ENCODE measurements at places on chromosomes 5 and 9.

DNA sequence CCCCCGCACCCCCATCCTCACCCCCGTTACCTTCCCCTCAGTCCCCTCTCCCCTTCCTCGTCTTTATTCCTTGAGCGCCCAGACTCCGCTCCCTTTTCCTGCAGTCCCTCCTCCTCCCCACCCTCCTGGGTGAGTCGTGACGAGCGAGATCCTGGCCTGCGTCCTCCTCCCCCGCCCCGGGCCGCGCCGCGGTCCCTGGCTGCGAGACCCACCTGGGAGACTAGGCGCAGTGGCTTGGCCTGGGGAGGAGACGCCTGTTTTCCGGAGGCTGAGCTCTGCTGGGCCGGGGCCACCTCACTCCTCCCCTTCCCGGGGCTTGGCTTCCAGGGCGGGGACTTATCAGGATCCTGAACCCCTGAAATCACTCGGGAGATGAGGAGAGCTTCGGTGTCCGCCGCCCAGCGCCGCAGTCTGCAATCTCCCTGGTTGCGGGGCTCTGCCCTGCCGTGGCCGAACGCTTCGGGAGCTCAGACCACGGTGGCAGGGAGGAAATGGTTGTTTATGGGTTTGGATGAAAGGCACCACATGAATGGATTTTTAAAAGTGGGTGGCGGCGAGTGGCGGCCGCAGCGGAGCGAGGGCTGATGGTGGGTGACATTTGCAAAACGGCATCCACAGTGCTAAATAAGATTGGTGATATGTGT is 984 bp downstream of the STXBP1 start:
- peak; percentile 46 for DNase-seq

DNA sequence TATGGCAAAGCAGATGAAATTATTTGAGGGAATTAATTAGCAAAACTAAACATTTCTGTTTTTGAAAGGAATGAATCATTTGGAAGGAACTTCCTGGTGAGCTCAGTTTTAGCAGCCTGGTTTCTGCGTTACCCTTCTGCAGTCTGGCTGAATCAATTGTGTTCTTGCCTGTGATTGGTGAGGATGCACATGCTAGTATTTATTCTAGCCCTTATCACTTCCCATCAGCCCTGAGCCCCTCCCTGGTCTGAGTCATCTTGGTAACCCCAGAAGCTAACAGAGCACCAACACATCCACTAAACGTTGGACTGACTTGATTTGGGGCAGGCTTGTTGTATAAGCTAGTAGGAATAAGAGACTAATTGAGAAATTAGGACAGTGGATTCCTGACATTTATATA is 6.6 kb downstream of the TJP2 start:
- peak; percentile 49 for DNase-seq

- DNase-seq, result no peak
Measured at GRCh38 chr5:7886849-7887475, 18.0 kb downstream of the MTRR start.

DNA sequence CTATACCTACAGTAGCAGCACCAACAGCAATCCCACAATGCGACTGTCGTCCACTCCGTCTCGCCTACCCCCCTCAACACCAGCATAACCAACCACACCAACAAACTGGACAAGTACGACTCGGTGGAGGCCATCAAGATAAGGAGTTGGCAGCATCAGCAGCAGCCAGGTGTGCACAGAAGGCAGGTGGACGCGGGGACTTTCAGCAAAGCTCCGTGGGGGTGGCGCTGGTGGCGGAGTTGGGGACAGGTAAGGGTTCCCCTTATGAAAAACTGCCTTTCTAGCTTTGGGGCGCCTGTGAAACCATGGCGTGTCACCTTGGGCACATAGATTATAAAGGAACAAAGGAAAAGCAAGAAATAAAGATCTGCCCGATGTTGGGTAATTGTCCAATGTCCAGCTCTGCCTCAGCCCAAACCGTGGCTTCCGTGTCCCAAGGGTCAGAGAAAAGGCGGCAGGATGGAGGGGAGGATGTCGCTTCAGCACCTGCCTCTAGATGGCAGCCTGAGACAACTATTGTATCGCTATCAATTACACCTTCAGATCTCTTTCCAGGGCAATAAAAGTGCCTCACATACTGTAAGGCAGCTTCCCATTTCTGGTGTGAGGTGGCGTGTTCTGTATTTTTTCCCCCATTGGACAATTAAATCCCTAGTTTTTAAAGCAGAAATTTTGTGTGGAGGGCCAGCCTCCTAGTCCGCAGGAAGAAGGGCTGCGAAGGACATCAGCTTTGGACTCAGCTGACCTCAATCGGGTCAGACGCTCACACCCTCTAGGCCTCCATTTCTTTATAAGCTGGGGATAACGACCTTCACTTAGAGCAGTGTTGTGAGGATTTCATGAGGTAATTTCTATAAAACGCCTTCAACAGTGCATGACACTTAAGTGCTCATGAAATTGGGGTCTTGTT is 58.8 kb downstream of the MTRR start:
- DNase-seq, result peak; percentile 38

DNA sequence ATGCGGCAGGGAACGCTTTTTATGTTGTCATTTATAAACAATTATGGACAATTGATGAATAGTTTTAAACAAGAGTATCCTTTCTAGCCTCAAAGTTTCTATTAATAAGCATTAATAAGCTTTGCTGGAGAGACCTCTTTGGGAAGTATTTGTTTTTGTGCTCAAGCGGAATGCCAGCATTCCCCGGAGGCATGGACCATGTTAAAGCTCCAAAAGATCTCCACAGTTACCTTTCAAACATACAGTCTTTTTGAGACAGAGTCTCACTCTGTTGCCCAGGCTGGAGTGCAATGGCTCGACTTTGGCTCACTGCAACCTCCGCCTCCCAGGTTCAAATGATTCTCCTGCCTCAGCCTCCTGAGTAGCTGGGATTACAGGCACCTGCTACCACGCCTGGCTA is 9.6 kb downstream of the MSANTD3 start:
- DNase-seq, result no peak

GRCh38 chr9:70580606-70581195 is 166.2 kb upstream of the KLF9 start:
- DNase-seq, result no peak

DNA sequence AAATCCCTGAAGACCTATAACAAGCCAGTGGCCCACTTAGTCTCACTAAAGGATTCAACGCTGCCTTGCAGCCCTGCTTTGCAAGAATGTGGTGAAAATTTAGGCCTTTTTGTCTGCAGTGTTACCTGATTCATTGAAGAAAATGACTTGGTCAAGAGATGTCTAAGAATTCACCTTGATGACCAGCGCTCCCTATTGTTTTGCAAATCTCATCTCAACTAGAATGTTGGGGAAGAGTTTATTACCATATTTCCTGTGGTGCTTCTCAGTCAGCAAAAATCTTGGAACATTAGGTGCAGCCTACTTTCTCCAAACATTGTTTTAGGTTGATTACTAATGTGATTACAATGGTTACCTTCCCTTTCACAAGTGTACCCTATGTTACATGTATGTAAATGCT is 53.5 kb downstream of the PLK2 start:
- DNase-seq, result no peak

DNA sequence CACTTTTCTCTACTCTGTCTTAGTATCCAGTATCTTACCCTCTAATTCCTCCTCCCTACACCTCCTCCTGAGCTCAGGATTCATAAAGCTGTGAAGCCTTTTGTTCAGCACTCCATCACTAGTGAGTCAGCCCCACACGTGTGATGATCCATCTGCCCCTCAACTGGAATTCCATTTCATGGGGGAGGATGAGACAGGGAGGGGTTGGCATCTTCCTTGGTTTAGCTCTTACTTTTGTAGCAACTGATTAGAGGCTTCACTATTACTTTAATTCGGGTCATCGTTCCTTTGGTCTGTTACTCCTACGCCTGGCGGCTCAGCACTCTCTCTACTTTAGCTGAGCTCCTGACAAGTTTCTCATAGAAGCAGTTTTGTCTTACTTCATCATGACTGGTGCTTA is 11.8 kb downstream of the BTNL8 start:
- DNase-seq, result no peak

DNA sequence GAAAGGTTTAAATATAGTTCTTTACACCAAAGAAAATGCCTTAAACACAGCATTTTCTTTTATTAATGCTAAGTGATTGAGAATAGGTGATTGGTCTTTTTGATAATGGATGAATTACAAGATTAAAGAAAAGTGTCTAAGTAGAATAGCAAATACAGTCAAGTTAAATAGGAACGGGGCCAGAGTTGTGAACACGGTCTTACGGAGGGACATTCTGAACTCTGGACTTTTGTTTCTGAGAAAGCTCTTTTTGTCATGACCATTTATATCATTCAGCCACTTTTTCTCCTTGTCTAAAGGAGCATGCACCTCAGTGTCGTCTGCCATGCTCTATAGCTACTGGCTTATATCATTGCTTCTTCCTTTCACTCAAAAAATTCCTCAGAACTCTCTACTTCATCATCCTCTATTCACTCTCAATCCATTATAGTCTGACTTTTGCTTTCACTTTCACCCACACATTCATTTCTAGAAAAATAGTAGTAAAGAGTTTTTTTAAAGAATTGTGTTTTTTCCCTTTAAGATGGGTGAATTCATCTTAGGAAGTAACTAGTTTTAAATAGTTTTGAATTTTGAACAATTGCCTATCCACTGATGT is 263.0 kb upstream of the FBXL7 start:
- DNase-seq, result no peak

GRCh38 chr9:5712651-5713390 is 83.9 kb downstream of the RIC1 start:
- DNase-seq, result no peak

DNA sequence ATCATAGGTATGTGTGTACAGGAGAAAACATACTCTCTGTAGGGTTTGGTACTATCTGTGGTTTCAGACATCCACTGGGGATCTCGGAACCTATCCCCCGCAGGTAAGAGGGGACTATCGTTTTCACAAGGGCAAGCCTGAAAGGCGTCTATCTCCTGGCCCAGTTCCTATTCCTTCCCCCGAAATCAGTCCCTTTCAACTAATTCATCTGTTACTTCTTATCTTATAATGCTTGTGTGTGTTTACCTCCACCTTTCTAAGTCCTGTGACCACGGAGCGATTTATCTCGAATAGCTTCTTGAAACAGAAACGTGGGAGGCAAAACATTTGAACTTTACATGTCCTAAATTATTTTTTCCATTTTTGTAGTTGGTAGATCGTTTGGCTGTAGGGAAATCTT is 11.4 kb downstream of the ABO start:
- DNase-seq, result no peak

DNA sequence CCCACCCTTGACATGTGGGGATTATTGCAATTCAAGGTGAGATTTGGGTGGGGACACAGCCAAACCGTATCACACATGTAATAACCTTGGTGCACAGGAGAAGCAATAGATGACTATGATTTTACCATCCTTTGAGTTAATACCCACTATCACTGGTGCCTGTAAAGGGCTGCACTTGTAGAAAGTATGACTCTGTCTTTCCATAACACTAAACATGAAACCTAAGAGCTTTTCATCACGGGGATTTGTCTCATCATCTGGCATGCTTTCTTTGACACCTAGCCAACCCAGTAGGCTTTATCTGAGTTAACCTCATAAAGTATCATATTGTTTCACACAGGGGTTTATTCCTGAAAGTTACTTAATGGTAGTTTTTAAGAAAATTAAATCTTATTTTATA is 188.9 kb upstream of the TNC start:
- DNase-seq, result no peak

GRCh38 chr9:90219548-90220118 is 423.0 kb downstream of the DIRAS2 start:
- peak; percentile 25 for DNase-seq

DNA sequence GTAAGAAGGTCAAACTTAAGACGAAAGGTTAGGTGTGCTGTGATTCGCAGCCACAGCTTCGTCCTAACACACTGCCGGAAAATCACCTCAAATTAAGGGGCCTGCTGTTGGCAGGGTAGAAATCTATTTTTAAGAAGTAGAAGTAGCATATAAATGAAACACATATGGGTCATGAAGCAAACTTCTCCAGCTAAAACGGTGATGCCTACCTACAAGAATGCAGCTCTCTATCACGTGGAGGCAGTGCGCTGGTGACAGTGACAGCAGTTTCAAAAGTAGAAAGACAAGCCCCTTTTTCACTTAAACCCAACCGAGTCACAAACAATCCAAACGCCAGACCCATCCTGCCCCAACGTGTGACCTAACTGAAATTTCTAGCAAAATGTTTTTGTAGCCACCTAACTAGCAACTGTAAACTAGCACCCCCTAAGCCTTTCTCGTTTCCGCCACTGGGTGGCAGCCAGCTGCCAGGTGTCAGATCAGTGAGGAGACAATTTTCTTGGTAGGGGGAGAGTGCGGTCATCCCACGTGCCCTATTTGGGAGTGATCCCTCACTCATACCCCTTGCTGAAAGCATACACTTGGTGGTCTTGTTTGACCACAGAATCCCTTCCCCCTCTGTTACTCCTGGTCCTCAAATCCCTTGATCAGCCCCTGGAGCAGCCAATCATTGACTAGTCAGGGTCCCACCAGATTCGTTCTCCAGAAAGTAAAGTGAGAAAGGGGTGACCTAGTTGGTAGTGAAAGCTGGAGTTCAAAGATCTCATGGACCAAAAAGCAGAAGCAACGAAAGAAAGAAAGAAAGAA is 71.8 kb upstream of the MAMDC2 start:
- peak; percentile 57 for DNase-seq

GRCh38 chr5:176735383-176736265 is 74.7 kb upstream of the UNC5A start:
- DNase-seq, result no peak

GRCh38 chr5:129244478-129244877 is 149.9 kb downstream of the ISOC1 start:
- no peak for DNase-seq

DNA sequence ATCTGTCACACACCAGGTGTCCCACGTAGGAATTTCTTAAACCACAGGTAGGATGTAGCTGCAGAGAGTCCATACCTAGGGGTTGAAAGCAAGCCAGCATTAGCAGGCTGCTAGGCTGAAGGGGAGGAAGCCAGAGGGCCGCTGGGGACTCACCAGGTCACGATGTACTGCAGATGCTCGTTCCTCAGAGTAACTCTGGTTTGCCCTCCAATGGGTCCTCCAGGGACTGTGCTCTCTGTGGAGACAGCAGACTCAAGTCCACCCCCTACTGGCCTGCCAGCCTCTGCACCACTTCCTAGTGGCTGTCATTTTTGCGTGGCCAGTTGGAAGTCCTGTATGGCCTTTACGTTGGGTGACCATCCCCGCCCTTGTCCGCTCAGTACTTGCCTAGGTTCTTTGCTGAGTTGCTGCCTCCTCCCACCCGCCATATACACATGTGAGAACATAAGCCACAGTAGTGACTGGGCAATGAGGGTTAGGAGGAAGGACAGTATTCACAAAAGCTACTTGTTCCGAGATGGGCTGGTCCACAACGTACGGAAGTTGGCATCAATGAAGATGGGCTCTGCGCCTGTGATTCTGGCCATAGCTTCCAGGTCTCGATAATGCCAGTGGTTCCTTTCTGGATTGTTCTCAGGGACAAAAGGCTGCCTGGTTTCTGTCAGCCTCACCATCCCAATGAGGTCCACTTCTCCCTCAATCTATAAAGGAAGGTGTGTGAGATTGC is 4.1 kb downstream of the RPL7A start:
- peak; percentile 66 for DNase-seq
